ENCODE measurements at places on chromosomes 3 and 15.

DNA sequence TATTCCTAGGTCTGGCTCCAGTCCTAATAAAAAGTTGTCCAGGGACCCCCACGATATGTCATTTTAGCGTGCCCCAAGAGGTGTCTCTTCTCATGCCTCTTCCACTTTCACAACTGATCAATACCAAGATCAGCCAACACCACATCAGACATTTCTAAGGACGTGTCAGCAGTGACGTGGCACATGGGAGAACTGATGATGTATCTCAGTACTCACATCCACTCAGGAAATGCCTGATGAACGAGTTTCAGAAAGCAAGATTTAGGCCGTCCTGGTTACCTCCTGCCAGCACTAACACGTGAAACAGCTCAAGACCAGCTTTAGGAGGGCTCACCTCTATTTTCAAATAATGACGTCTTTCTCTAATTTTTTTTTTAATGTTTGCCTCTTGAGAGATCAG, 19.6 kb downstream of the VGLL4 start:
- peak; percentile 58 for DNase-seq

DNA sequence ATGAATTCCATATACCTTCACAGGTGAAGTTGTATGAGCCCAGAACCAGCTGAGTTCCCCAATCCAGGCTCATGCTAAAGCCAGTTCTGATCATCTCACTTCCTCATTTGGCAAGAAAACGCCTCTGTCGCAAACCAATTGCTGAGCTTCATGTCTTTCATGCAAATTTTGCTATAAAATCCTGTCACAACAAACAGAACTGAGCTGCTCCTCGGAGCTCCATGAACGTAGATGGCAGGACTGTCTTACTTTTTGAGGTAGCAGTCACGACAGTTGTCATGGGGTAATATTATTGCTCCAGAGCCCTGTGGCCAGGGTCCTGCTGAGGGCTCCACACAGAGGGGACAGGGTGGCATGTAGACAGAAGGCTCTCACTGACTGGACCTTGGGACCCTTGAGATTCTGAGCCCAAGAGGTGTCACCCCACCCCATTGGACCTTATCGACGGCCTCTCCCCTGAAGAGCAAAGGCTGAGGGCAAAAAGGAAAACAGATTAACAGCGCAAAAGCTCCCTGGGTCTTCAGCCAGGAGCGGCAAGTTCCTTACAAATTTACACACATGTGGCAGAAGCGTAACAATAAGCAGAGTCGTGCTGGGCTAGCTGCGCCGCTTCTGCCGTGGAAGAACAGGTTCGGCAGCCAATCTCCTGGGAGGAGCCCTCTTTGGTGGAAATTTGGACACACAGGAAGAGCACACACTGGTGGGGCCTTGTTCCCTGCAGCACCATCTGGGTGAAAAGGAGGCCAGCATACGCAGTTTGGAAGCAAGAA, 249.2 kb downstream of the OPA1 start:
- no peak for DNase-seq

DNA sequence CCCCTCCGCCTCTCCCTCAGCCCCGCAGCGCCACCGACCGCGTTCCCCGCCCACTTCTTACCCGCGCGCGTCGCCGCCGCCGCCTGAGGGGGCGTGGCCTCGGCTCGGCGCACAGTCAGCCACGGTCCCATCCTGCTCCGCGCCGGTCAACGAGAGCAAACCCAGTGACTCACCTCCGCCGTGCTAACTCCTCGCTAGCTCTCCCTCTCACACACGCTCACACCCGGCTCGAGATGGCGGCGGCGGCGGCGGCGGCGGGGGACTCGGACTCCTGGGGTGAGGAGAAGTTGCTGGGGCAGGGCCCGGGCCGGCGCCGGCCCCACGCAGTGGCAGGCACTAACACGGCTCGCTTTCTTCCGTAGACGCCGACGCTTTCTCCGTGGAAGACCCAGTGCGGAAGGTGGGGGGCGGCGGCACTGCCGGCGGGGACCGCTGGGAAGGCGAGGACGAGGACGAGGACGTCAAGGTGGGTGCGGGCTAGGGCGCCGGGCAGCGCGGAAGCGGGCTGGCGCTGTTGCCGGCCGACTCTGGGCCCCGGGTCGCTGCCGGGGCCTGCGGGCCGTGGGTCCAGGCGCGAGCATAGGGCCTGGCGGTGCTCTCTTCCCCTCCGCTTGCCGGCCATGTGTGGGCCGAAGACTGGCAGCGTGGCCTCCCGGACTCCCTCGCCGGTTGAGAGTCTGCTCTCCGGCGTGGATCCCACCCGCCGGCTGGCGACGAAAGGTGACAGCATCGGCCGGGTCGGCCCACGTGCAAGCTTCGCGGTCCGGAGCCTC, at the start of gene EIF3J:
TSS of gene EIF3J (plus strand) at position 186 of the 773 bp plus-strand sequence. CDS start at position 234, 48 bp downstream.
- DNase-seq = peak; percentile 97

DNA sequence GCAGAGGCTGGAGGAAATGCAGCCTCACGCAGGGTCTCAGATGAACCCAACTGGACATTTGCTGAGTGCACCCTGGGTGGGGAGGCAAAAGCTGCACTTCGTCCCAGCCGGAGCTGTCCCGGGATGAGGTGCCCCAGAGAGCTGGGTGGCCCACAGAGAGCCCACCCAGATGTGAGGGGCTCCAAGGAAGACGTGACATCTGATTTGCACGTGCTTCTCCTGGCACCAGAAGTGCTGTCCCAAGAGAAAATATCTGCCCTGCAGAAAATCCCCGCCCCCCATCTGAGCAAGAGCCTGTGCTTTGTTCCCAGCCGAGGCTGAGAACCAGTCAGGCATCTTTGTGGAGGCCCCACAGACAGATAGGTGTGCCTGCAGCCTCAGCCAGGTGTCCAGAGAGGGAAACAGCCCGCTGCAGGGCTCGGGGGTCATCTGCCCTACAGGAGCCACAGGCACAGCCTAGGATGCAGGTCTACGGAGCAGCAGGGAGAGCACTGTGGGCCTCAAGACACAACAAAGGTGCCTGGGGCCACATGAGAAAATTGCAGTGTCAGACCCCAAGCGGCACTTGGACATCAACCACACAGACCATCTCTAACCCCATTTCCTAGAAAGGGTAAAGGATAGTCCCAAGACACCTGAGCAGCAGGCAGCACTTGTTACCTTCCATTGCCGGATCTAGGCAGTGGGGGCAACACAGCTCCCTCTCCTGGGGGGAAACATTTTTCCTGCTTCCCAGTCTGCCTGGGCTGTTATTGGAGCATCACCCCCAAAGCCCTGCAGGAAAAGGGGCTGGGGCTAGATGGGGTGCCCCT, 5.8 kb downstream of the TMIE start:
- no peak for DNase-seq

DNA sequence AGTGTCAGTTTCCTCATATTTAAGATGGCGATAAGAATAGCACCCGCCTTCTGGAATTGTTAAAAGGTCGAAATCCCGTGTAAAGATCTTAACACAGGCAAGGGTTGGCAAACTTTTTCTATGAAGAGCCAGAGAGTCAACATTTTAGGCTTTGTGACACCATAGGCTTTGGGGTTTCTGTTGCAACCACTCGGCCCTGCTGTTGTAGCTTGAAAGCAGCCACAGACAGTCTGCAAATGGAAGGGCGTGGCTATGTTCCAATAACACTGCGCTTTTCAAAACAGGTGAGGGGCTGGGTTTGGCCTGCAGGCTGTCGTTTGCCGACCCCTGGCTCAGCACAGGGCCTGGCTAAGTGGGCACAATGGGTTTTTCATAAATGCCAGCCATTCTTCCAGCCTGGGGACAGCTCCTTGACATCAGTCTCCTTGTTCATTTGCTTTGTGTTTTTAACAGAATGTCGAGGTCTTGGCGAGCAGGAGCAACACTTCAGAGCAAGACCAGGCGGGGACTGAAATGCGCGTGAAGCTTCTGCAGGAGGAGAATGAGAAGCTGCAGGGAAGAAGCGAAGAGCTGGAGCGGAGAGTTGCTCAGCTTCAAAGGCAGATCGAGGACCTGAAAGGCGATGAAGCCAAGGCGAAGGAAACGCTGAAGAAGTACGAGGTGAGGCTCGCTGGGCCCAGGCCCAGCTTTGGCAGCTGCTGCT, 75.2 kb upstream of the MYZAP start:
- DNase-seq = no peak

- no peak for DNase-seq
Measured at GRCh38 chr15:77037388-77038209, 33.3 kb downstream of the TSPAN3 start.
